ENCODE measurements at places on chromosomes 3 and 15.

- DNase-seq: no peak
Observed at GRCh38 chr3:37502621-37503020, 328.2 kb upstream of the LRRFIP2 start.

GRCh38 chr3:112115161-112115739 is 17.8 kb downstream of the GCSAM start:
- DNase-seq: no peak

DNA sequence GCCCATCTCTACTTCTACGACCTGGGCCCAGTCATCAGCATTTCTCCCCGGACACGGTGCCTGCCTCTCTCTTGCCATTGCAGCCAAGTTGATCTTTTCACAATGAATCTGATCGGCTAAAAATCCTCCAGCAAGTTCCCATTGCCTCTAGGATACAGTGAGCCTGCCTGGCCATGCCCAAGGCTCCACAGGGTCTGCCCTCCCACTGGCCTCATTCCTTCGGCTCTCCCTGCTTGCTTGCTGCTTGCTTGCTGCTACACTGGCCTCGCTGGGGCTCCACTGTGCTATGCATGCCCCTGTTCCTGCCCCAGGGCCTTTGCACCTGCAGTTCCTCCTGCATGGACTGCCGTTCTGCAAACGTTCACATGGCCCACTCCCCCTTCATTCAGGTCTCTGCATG is 2.0 kb downstream of the ABTB1 start:
- no peak for DNase-seq

DNA sequence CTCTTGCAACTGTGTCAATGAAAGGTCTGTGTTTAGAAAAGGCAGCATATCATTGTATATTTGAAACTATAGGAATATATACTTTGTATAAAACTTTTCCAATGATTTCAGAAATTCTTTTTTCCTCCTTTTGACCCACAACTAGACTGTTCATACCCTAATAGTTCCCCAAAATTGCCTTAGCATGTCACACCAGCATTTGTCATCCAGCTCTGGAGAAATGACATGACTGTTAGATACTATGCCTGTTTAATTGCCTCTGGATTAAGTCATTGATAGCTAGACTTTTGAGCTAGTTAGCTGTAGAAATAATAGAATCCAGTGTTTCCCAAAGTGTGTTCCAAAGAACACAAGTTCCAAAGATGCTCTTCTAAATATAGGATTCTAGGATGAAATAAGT is 32.4 kb downstream of the B3GALNT1 start:
- no peak for DNase-seq

GRCh38 chr3:188780193-188781147 is 391.3 kb upstream of the TPRG1 start:
- no peak for DNase-seq

DNA sequence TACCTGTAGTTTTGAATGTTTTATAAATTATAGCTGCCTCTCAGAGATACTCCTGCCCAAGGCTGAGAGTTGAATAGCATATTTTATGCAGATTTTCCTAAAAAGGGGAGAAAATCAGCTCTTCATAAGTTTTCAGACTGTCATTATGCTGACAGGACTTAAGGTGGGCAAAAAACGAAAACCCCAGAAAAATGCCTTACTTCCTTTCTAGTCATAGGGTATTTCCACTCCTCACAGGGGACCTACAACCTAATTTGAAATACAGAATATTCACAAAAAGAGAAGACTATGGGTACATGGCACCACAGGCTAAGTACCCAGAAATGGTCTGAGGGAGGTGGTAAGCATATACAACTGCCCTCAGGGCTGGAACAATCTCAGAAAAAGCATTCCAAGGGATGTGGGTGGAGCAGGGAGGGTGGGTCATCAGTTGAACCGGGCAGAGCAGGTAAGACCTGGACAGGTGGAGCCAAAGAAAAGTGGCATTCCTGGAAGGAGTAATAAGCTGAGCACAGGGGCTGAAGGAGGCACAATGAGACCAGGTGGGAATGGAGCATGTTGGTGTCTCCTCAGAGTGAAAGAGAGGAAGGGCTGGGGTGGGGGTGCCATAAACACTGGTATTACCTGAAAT is 10.6 kb upstream of the OXSR1 start:
- no peak for DNase-seq

GRCh38 chr3:162007722-162008121 is 511.1 kb downstream of the OTOL1 start:
- no peak for DNase-seq

GRCh38 chr3:414063-414462 is 217.5 kb downstream of the CHL1 start:
- no peak for DNase-seq

GRCh38 chr3:32945136-32945535 is 6.3 kb upstream of the CCR4 start:
- no peak for DNase-seq

DNA sequence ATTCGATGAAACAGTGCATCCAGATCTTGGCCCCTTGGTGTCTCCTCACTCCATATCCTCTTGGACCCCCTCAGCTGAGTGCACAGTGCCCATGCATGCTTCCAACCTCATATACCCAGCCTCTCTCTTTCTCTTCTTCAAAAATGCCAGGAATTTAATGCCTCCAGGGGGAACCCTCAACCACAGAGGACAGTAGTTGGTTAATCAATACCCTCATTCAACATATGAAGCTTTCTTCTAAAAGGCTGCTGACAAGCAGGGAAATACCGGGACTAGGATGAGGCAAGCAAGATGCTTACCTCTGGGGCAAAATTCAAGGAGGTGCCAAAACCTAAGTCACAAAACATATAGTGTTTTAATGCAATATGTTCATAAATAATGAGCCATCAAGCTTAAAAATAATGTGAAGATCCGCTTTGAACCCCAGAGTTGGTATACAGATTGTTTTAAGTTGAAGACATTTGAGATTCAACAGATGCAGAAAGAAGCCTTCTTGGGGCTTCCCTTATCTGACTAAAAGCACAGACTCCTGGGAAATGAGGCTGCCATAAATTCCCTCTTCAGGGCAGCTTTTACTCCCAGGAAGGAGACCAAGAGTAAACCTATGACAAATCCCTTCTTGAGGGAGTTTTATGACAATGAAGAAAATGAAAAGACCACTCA is 48.2 kb upstream of the FHIT start:
- no peak for DNase-seq

DNA sequence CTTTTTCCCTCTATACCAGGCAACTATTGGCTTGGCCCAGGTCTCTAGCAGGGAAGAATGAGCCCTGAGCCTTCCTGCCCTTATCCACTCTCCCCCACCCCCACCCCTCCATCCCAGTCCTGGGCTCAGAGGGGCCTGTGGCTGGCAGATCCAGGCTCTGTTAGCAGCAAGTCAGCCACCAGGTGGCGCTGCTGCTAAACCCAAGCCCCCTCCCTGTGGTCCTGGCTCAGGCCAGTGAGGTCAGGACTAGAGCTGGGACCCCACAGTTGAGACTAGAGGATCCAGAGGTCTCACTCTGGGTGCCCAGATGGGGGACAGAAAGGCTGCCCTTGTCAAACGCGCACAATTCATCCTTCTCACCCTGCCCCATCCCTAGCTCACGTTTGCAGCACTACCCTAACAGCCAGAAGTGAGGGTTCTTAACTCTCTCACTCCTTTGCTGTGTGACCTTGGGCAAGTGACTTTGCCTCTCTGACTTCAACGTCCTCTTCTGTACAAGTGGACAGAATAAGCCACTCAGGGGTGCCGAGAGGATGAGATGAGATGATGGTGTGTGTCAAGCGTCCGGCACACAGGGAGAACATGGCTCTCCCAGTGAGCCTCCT is 46.8 kb upstream of the SLC6A1 start:
- DNase-seq: no peak

DNA sequence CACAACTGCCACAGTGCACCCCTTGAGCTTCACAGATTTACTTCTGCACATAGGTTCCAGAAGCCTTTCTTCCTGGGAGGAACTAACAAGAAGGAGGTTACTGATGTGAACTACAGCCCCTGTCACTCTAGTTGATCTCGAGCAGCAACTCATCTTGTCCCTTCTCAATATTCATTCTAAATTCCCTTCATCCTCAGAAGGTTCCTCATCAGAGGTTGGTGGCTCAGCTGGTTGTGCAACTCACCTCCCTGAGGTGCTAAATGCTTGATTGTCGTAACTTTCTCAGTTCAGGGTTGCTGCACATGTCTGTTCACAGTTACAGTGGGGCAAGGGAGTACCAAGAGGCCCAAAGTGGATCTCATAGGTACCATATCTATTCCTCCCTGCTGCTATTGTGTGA is 5.7 kb upstream of the A4GNT start:
- DNase-seq: no peak

DNA sequence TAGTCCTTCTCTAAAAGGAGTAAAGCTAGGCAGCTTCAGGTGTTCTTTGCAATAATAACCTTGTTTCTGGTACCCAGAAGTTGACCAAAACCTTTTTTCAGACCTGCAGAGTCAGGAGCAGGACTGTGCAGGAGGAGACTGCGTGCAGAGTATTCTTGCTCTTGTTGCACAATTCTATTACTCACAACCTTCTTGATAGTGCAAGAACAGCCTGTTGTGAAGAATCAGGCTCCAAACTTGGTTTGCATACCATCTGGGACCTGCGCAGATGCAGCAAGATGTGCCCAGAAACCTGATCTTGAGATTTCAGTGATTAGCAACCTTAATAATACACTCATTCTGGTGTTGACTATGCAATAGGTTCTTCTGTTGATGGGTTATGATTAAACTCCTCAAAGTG is 111.9 kb downstream of the ATG7 start:
- DNase-seq: no peak

DNA sequence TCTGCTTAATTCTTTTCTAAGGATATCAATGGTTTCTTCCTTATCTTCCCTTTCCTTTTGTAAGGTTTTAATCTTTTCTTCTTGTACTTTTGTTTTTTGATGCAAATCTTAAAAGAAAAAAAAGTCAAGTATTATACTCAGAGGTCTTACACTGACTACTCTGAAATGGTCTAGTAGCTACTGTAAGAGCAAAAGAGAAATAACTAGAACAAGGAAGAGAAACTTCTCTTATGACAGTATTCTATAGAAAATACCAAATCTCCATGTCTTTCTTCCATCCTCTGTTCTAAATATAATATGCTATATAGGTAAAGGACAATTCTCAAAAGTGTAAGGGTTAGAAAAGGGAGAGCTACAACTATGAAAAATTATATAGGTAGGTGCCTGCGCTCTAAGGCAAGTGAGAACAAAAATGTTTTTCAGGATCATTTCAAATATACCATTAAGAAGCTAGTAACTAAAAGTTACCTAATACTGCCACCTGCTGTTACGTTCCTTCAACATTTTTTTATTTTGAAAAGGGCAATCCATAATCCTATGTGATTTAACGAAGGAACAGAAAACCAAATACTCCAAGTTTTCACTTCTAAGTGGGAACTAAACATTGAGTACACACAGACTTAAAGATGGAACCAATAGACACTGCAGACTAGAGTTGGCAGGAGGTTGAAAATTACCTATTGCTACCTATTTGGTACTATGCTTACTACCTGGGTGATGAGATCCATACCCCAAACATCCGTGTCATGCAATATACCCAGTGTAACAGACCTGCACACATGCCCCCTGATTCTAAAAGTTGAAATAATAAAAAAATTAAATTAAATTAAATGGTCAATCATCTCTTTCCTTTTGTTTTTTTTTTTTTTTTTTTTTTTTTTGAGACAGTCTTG is 36.7 kb downstream of the CIP2A start:
- no peak for DNase-seq

- DNase-seq: no peak
Observed at GRCh38 chr15:48175126-48175525, 3.0 kb downstream of the MYEF2 start.

GRCh38 chr15:72722071-72722696 is 36.2 kb downstream of the BBS4 start:
- DNase-seq: peak; percentile 51

GRCh38 chr15:47887241-47887800 is 170.0 kb downstream of the SEMA6D start:
- DNase-seq: no peak

DNA sequence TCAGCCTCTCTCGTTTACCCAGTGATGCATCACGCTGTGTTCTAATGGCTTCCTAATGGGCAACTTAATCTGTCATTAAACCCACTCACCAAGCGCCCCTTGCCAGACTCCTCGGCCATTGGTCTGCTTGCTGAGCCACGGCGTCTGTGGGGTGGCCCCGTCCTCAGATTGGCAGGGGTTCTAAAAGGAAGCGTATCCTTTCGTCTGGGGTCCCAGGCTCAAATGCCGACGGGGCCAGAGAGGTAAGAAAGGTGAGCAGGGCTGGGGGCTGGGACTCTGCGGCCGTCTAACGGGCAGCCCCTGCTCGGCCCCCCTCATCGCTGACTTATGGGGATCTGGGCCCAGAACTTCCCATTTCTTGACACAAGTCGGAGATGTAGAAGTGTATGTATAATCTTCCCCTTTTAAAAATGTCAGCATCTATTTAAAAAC is 315.1 kb upstream of the PROK2 start:
- DNase-seq: no peak

- no peak for DNase-seq
Observed at GRCh38 chr3:164208048-164208447, 870.2 kb downstream of the SI start.

- DNase-seq: no peak
Observed at GRCh38 chr3:98012979-98013378, 22.1 kb downstream of the GABRR3 start.

DNA sequence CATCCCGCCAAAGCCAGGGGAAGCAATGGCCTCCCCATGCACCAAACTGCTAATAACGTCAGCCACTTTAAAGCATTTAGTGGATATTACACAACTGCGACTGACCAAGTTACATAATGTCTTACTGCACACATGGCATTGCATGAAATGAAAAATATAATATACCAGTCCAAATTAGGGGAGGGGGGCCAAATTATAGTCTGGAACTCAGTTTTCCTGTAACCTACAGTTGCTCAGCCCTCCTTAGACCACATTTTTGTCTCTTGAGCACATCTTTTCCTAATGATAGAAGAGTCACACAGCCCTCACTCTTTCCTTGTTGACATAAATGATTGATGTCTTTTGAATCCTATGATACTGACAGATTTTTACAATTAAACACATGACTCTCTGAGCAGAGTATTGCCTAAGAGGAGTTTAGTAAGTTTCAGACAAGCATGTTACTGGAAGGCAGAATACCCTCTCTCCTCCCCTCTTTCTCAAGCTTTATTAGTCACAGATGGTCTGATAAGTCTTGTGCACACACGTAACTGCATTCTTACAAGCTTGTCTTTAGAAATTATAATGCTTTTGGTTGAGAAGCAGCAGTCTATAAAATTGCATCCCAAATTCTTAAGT is 1.1 kb upstream of the PLD1 start:
- no peak for DNase-seq
